Left renal cortex interstitium (tissue), 4 donors: ENCODE measurements at places on chromosomes 6 and 20.
A peak's percentile ranks its signal among the peaks of the same experiment; 100 is the strongest.

DNA sequence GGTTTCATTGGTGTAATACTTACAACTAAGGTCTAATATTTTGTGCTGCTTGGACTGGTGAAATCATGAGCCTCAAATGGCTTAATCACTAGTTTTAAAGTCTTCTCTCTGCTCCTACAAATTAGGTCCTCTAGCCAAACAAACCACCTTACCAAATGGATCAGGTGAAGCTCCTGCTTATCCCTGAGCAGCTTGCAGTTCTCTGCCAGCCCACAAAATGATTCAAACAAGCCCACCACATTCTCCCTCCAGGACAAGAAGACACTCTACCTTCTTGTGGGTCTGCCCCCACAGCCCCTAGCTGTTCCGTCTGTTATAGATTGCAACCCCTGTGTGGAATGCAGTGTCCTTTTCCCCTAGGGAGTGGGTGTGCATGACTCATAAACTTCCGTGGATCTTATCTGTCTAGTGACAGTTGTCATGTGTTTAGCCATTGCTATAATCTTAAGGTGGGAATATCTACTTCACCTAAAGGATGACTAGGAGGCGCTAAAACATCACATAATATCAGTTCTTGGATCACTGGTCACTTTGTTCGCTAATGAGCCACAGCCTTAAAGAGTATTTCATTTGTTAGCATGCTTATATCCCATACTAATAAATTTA is 940.5 kb upstream of the MANEA start:
- DNase-seq: no peak

- no peak for DNase-seq
Measured at GRCh38 chr6:170163405-170164170, 127.3 kb downstream of the DLL1 start.

DNA sequence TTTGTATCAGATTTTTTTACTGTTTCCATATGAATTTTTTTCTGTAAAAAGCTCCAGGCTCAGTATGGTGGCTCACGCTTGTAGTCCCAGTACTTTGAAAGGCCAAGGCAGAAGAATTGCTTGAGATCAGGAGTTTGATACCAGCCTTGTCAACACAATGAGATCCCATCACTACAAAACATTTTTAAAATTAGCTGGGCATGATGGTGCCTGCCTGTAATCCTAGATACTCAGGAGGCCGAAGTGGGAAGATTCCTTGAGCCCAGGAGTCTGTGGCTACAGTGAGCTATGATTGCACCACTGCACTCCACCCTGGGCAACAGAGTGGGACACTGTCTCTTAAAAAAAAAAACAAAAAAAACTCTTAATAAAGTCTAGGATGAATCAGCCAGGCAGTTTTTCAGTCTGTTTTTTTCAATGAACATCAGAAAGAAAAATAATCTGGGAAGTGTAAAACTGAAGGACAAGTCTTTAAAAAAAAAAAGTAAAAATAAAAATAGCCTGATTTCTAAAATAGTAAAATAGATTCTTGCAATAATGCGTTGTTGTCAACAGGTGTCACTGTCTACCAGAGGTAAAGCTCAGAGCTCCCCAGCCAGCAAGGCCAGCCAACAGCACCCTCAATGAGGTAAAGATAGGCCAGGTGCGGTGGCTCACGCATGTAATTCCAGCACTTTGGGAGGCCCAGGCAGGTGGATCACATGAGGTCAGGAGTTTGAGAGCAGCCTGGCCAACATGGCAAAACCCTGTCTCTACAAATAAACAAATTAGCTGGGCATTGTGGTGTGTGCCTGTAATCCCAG is 9.3 kb upstream of the ATG5 start:
- no peak for DNase-seq

GRCh38 chr6:42929821-42930360 is 611 bp downstream of the CNPY3 start:
- peak; percentile 69 for DNase-seq

- DNase-seq: no peak
Measured at GRCh38 chr6:142246960-142247359, 54.8 kb upstream of the ADGRG6 start.

DNA sequence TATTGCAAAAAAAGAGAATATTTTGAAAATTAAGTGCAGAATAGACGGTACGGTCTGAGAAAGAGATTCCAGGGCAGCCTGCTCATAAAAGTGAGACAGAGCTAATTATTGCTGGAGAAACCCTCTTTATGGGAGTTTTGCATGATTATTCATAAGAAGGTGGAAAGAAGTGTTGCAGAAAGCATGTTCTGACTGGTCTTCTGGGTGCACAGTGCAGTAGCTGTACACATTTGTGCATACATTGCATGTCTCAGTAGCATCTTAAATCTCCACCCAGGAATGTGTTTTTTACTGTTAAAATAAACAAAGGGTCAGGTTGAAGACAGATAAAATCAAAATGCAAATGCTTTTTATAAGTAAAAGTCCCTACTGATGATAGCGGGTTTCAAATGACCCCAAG is 1813.6 kb upstream of the DEFB115 start:
- no peak for DNase-seq

GRCh38 chr6:47427680-47428079 is 49.9 kb upstream of the CD2AP start:
- no peak for DNase-seq

- no peak for DNase-seq
Measured at GRCh38 chr20:62452475-62453095, 23.2 kb downstream of the GATA5 start.

DNA sequence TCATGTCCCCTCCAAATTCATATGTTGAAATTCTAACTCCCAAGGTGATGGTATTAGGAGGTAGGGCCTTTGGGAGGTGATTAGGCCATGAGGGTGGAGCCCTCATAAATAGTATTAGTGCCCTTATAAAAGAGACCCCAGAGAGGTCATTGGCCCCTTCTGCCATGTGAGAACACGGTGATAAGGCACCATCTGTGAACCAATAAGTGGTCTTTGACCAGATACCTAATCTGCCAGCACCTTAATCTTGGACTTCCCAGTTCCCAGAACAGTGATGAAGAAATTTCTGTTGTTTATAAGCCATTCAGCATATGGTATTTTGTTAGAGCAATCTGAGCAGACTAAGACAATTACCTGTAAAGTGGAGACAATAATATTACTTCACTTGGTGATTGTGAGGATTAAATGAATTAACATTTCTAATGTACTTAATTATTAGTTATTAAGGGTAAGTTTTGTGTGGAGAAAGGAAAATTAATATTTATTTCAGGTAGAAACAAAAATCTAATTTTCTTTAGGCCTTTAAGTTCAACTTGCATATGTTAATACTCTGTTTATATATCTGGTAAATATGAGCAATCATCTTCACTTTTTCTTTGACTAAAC is 7.1 kb downstream of the RNF182 start:
- DNase-seq: no peak

GRCh38 chr6:149897015-149897697 is 757 bp downstream of the RAET1E start:
- no peak for DNase-seq

DNA sequence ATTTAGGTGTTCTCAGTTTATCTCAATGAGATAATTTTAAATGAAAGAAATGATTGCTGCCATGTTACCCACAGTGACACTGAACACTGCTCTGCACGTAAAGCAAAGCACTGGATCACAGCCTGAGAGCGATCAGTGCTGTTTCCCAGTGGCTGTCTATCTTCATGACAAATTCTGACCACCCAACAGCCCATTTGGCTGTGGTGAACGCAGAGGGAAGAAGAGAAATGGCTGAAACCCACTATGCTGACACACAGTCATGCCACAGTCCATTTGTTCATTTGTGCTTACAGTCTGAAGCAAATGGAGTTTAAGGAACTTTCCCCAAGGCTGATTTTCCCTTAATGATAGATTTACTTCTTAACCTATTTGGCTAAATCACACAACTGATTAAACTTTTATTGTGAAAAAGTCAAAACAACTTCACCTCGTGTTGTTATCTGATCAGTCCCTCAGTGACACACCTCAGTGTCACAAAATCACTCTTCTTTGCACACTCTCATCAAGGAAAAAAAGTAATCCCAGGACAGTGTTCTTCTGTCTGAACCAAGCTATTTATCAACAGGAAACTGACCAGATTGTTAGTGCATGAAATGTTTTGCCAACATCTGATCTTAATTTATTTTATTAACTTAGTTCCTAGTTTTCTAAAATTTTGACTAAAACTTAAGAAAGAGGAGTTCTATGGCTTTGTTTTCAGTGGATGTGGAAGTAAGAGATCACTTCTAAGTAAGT is 225.1 kb downstream of the TBX18 start:
- DNase-seq: no peak

- DNase-seq: no peak
Measured at GRCh38 chr20:55596431-55596830, 408.9 kb downstream of the CBLN4 start.

DNA sequence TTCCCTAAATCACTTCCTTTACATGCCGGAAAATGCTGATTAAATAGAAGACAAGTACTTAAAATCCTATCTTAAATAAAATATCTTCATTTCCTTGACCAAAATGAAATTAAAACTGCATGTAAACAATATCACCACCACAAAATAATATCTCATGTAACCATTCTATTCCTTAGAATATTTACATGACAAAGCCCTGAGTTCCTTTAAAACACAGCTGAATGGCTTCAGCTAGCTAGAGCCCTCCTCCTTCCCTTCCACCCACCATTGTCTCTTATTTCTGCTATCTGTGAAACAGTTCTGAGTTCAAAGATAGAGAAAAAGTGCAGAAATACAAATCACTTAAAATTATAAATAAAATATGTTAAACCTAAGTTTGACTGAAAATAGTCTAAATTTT is 103.1 kb downstream of the HIVEP2 start:
- no peak for DNase-seq

GRCh38 chr6:111952821-111953540 is 79.7 kb upstream of the FYN start:
- DNase-seq: no peak

DNA sequence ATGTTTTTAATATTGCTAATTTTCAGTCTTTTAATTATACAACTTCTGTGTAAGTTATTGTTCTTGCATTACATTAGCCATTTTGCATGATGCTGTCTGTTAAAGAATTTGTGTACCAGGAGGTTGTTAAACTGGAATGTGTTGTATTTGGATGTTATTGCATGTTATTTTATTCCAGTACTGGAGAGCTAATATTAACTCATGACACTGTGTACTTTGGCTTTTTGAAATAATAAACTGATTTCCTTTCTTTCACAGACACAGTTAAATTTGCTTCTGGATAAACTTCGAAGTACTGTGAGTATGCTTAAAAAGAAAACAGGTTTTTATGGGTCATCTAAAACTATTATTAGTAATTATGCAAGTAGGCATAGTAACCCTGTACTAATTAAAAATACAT is 121.3 kb downstream of the MYO6 start:
- no peak for DNase-seq

- no peak for DNase-seq
Measured at GRCh38 chr20:22324505-22324904, 259.9 kb downstream of the FOXA2 start.

- DNase-seq: no peak
Measured at GRCh38 chr20:3042625-3043024, 797 bp upstream of the GNRH2 start.

- no peak for DNase-seq
Measured at GRCh38 chr6:8234321-8234720, 132.0 kb upstream of the EEF1E1 start.

GRCh38 chr6:12064538-12065071 is 52.5 kb downstream of the HIVEP1 start:
- DNase-seq: no peak

- DNase-seq: no peak
Measured at GRCh38 chr6:125858427-125859320, 67.9 kb downstream of the NCOA7 start.

DNA sequence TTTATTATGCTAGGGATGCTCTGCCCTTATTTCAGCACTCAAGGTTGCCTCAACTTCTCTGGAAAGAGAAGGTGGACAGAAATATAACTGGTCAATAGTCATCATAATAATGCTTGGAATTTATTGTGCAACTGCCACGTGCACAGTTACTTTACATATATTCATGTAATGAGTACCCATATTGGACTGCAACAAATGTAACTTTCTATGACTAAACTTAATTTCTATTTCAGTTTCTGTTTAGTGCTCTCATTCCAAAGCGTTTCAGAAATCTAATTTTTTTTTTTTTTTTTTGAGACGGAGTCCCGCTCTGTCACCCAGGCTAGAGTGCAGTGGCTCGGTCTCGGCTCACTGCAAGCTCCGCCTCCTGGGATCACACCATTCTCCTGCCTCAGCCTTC is 28.3 kb upstream of the CD83 start:
- DNase-seq: no peak

- no peak for DNase-seq
Measured at GRCh38 chr6:135990439-135990838, 138.9 kb downstream of the PDE7B start.

DNA sequence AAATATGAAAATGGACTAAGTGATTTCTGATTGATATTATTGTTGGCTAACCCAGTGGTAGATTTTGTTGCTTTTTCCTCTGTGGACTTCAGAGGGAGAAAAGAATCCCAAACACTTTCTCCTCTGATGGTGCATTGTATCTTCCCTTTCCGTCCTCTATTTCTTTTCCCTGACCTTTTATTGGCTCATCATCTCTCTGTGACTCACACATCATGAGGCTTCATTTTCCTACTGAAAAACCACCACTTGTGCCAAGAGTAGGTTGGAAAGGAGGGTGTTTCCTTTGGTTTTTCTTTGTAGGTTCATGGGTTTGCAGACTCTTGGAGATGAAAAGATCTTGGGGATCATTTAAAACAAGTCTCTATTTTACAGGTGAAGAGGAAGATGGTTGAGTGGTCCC is 311.7 kb upstream of the JAG1 start:
- no peak for DNase-seq

DNA sequence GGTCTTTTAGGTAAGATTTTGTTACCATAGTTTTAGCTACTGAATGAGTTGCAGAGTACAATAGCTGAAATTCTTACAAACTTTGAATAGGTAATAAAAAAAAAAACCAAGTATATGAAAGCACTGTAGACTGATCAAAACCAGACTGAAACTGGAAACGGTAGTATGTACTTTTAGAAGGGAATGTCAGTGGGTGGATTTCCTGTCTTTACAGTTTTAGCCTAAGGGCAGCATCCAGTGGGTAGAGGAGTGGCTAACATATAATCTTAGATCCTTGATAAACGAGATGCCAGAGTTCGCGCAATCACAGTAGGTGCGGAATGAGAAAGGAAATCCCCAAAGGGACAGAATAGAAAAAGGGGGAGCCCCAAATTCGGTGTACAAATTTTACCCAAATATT is 385.9 kb upstream of the RUNX2 start:
- DNase-seq: no peak

DNA sequence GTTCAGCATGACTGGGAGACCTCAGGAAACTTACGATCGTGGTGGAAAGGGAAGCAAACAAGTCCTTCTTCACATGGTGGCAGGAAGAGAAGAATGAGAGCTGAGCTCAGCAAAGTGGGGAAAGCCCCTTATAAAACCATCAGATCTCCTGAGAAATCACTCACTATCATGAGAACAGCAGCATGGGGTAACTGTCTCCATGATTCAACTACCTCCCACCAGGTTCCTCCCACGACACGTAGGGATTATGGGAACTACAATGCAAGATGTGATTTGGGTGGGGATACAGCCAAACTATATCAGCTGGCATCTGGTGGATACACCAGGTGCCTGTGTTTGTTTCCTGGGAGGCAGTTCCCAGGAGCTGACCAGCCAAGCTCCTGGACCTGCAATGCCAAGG is 4.9 kb downstream of the DDO start:
- DNase-seq: no peak
